ENCODE measurements at places on chromosomes 4 and X. TPM values are rescaled to one million over a fixed set of nuclear protein-coding genes. Genes with fewer than 3 reads are reported as not detected.

ARL9 gene
- total RNA-seq: not detected

NPY2R gene
- total RNA-seq: 0.47 TPM

PLP1 gene
- total RNA-seq: 49.9 TPM

EVC2 gene
- total RNA-seq: 11.5 TPM

DTHD1 gene
- not detected for total RNA-seq

- H3K4me3 ChIP-seq: no peak overlapping the region
- no peaks in the 10 kb centered on the region for H3K36me3 ChIP-seq
- H3K27me3 ChIP-seq: no peaks in the 10 kb centered on the region
- no peak for DNase-seq
- no peak overlapping the region for H3K27ac ChIP-seq
- H3K4me1 ChIP-seq: no peaks in the 10 kb centered on the region
Measured at GRCh38 chr4:48090621-48091020, 43.4 kb downstream of the TXK start.

DNA sequence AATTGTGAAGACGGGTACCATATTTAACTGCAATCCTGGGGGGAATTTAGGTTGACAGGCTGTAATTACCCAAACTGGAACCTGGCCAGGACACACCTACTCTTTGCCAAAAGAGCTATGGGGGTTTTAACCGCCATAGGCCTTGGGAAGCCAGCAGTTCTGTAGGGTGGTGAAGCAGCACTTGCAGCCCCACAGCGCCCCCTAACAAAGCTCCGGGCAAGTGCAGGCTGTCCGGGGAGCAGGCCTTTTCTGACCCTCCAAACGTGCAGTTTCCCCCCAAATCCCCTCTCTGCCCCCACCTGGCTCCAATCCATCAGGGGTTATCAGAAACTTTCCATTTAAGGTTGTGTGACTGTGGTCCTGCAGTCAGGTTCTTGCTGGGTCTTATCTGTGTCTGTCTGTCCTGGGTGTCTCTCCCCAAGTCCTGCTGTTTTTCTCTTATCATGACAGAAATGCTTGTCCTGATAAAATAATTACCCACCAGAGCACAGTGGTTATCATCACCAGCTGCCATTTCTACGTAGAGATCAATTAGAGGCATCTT is 350.9 kb downstream of the MID1IP1 start:
- no peak overlapping the region for H3K27ac ChIP-seq
- DNase-seq: peak; percentile 62
- H3K36me3 ChIP-seq: no peaks in the 10 kb centered on the region
- no peaks in the 10 kb centered on the region for H3K27me3 ChIP-seq

GRCh38 chrX:136666088-136666487 is 18.1 kb downstream of the CD40LG start:
- H3K36me3 ChIP-seq: no peaks in the 10 kb centered on the region
- H3K4me1 ChIP-seq: no peaks in the 10 kb centered on the region
- H3K27me3 ChIP-seq: no peaks in the 10 kb centered on the region
- DNase-seq: no peak

- H3K27me3 ChIP-seq: peaks cover 10% of the 10 kb centered on the region
- no peak overlapping the region for H3K4me3 ChIP-seq
- H3K27ac ChIP-seq: no peak overlapping the region
- H3K36me3 ChIP-seq: no peaks in the 10 kb centered on the region
Measured at GRCh38 chr4:4392501-4393183, 5.7 kb downstream of the NSG1 start.

DNA sequence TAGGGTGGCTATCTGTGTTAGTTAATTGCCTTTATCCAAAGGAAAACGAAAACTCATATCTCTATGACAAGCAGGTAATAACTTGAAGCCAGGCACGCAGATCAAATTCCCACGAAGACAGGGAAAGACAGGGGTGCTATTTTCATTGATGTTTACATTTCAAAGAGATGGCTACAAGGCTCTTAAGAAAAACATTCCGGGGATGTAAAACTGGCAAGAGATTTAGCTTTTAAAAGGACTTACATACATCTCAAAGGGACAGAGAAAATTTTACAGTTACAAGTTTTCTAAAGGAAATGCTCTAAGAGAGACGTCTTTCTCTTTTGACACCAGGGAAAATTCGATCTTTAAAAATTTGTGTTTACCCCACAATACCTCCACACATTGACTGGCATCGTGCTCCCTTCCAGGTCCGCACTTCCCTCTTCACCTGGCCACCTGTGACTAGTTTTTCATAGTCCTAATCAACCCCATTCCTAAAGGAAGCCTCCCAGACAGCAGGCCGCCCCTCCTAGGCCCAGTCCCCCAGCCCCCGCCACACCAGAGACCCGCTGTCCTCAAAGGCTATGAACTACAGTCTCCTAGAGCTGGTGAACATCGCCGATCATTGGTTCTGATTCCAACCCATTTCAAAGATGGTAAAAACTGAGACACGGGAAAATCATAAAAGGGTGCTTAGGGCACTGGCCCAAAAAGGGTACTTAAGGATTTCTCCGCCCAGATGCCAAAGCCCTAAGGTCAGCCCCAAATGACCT is 649 bp upstream of the ARAF start:
- H3K4me1 ChIP-seq: peaks cover 7% of the 10 kb centered on the region
- peak; percentile 30 for DNase-seq
- H3K27ac ChIP-seq: no peak overlapping the region
- H3K4me3 ChIP-seq: peak overlapping the region; percentile 73

DNA sequence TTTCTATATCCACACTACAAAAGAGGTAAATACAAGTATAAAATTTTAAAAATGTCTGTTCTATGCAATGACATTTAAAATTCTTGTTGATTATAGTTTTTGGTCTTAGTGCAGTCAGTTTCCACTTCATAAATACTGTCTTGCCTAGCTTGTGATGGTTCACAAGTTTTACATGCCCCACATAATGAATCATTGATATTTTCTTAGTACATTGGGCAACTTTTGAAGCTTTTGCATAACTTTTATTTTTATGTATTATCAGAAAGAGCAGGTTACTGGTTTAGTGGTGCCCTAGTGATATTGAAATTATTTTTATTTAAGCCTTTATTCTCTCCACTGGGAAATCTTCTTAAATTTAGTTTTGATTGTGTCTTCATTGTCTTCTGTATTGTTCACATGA is 388.0 kb downstream of the CCSER1 start:
- no peak overlapping the region for H3K27ac ChIP-seq
- no peaks in the 10 kb centered on the region for H3K4me1 ChIP-seq
- no peaks in the 10 kb centered on the region for H3K36me3 ChIP-seq
- no peak for DNase-seq
- H3K27me3 ChIP-seq: no peaks in the 10 kb centered on the region

GRCh38 chr4:7193030-7193958 is 956 bp downstream of the SORCS2 start:
- DNase-seq: peak; percentile 52
- no peak overlapping the region for H3K27ac ChIP-seq
- H3K4me3 ChIP-seq: peak overlapping the region; percentile 73
- H3K36me3 ChIP-seq: no peaks in the 10 kb centered on the region

DNA sequence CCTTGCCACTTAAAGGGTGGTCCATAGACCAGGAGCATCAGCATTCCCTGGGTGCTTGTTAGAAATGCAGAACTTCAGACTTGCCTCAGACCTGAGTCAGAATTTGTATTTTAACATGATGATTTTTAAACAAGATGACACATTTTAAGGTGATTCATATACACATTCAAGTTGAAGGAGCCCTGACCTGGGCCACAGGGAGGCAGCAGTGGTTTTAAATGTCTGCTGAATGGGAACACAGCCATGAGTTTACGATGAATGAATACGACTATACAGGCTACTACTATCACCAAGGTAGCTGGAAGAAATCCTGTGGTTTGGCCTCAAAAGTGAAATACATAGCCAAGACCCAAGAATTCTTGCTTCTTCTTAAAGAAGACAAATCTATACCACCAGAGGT is 2.9 kb downstream of the HDAC8 start:
- H3K4me3 ChIP-seq: no peak overlapping the region
- no peak overlapping the region for H3K27ac ChIP-seq
- no peaks in the 10 kb centered on the region for H3K4me1 ChIP-seq
- no peaks in the 10 kb centered on the region for H3K27me3 ChIP-seq
- no peak for DNase-seq
- no peaks in the 10 kb centered on the region for H3K36me3 ChIP-seq

GRCh38 chr4:145888393-145888792 is 50.2 kb downstream of the ZNF827 start:
- no peak overlapping the region for H3K4me3 ChIP-seq
- peak overlapping the region; percentile 95 for H3K27ac ChIP-seq
- H3K4me1 ChIP-seq: peaks cover 68% of the 10 kb centered on the region
- H3K27me3 ChIP-seq: no peaks in the 10 kb centered on the region
- peak; percentile 78 for DNase-seq
- no peaks in the 10 kb centered on the region for H3K36me3 ChIP-seq

DNA sequence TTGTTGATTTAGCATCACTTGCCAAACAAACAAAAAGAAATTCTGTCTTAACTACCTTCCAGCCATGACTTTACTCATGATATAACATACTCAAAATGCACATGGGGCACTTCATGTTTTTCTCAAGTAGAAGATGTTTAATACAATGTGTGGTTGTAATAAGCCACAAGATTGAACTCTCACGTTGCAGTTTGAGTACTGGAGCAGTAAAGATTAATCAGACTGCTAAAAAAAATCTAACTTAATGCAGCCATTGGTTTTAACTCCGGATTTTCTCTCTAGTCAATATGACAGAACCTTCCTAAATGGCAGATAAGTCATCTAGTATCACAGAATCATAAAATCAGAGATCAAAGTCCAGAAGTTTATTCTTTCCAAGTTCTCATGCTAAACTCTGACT is 117.9 kb downstream of the SH3KBP1 start:
- H3K27ac ChIP-seq: no peak overlapping the region
- no peaks in the 10 kb centered on the region for H3K27me3 ChIP-seq
- H3K4me3 ChIP-seq: no peak overlapping the region
- no peak for DNase-seq
- no peaks in the 10 kb centered on the region for H3K36me3 ChIP-seq

DNA sequence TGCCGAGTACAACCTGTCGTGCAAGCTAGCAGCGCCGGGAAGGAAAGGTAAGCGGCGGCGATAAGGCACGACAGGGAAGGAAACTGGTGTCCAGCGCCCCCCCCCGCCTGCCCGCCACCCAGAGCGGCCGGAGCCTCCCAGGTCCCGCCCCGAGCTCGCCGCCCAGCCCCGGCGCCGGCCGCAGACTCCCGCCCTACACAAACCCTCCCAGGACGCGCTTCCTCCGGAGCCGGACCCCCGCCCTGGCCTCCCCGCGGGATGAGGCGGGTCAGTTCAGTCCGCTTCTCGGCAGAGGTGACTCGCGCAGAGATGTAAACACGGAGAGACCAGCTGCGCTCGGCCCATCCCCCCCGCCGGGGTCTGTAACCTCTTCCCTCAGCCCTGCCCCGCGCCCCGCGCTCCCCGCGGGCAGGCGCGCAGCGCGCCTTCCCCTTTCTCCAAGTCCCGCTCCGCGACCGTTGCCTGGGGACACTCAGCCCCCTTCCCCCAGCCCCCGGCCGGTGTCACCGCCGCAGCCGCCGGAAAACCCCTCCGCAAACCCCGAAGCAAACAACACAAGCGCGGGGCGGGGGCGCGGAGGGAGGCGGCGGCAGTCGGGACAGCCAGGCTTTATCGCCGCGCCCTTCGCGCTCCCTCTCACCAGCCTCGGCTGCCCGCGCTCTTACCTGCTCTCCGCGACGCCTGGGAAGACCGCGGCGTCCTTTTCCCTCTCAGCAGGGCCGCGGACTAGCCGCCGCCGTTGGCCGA is 543 bp downstream of the ELF2 start:
- H3K36me3 ChIP-seq: no peaks in the 10 kb centered on the region
- peaks cover 50% of the 10 kb centered on the region for H3K4me1 ChIP-seq
- peak overlapping the region; percentile 88 for H3K4me3 ChIP-seq
- peaks cover 16% of the 10 kb centered on the region for H3K27me3 ChIP-seq
- DNase-seq: peak; percentile 94
- H3K27ac ChIP-seq: peak overlapping the region; percentile 83

GRCh38 chr4:150106886-150107285 is 28.6 kb downstream of the DCLK2 start:
- no peaks in the 10 kb centered on the region for H3K4me1 ChIP-seq
- no peaks in the 10 kb centered on the region for H3K36me3 ChIP-seq
- H3K27ac ChIP-seq: no peak overlapping the region
- H3K27me3 ChIP-seq: no peaks in the 10 kb centered on the region
- DNase-seq: no peak
- no peak overlapping the region for H3K4me3 ChIP-seq

DNA sequence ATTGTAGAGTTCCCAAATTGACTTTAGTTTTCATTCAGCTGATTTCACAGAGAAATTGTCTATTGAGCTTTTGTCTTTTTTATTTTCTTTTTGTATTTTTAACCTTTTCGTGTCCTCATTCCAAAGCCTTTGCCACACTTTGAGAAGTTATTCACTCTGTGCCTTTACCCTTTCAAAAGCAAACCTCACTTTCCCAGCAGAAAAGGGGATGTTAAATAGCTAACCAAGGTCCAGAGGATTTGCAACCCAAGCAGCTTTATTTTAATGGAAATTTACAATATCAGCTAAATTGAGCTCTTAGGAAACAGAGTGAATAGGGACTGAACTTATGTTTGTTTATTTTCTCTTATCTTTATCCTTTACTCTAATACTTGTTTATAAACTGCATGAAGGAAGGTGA is 428.8 kb downstream of the PCDH7 start:
- peak overlapping the region; percentile 34 for H3K27ac ChIP-seq
- peaks cover 19% of the 10 kb centered on the region for H3K4me1 ChIP-seq
- no peaks in the 10 kb centered on the region for H3K27me3 ChIP-seq
- H3K4me3 ChIP-seq: no peak overlapping the region
- peak; percentile 29 for DNase-seq
- H3K36me3 ChIP-seq: no peaks in the 10 kb centered on the region

- H3K27me3 ChIP-seq: no peaks in the 10 kb centered on the region
- H3K4me1 ChIP-seq: no peaks in the 10 kb centered on the region
- H3K4me3 ChIP-seq: no peak overlapping the region
- no peaks in the 10 kb centered on the region for H3K36me3 ChIP-seq
Measured at GRCh38 chrX:105121186-105121585, 99.3 kb downstream of the TEX13A start.

- no peak for DNase-seq
- no peaks in the 10 kb centered on the region for H3K36me3 ChIP-seq
- H3K27ac ChIP-seq: no peak overlapping the region
- H3K27me3 ChIP-seq: no peaks in the 10 kb centered on the region
- H3K4me1 ChIP-seq: peaks cover 10% of the 10 kb centered on the region
Measured at GRCh38 chr4:186807808-186808629, 84.4 kb upstream of the FAT1 start.

- peak; percentile 39 for DNase-seq
- H3K27ac ChIP-seq: no peak overlapping the region
- no peaks in the 10 kb centered on the region for H3K4me1 ChIP-seq
- no peak overlapping the region for H3K4me3 ChIP-seq
- H3K27me3 ChIP-seq: no peaks in the 10 kb centered on the region
- no peaks in the 10 kb centered on the region for H3K36me3 ChIP-seq
Measured at GRCh38 chr4:75886104-75886503, 16.1 kb downstream of the PPEF2 start.
